ENCODE measurements at places on chromosomes 1 and 21. TPM values are rescaled to one million over a fixed set of nuclear protein-coding genes. Genes with fewer than 3 reads are reported as not detected.
A peak's percentile ranks its signal among the peaks of the same experiment; 100 is the strongest.

DNA sequence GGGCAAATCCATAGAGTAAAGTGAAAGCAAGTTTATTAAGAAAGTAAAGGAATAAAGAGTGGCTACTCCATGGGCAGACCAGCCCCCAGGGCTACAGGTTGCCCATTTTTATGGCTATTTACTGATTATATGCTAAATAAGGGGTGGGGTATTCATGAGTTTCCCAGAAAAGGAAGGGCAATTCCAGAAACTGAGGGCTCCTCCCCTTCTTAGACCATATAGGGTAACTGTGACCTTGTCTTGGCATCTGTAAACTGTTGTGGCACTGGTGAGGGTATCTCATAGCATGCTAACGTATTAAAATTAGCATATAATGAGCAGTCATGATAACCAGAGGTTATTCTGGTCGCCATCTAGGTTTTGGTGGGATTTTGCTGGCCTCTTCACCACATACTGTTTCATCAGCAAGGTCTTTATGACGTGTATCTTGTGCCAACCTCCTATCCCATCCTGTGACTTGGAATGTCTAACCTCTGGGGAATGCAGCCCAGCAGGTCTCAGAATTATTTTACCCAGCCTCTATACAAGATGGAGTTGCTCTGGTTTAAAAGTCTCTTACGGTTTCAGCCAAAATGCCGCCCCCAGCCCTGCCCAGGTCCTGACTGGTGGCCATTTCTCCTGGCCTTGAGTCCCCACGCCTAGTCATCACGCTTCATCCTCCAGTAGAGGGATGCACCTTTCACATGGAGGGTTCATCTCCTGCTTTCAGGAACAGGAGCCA lies 982 bp upstream of the TRIM17 start:
- DNase-seq = no peak

Gene BTG2
- 95.9 TPM for total RNA-seq

GRCh38 chr1:205772607-205773032 lies 2.7 kb downstream of the RAB29 start:
- DNase-seq = no peak

GRCh38 chr1:196954778-196955177 lies 11.2 kb downstream of the CFHR2 start:
- no peak for DNase-seq

DNA sequence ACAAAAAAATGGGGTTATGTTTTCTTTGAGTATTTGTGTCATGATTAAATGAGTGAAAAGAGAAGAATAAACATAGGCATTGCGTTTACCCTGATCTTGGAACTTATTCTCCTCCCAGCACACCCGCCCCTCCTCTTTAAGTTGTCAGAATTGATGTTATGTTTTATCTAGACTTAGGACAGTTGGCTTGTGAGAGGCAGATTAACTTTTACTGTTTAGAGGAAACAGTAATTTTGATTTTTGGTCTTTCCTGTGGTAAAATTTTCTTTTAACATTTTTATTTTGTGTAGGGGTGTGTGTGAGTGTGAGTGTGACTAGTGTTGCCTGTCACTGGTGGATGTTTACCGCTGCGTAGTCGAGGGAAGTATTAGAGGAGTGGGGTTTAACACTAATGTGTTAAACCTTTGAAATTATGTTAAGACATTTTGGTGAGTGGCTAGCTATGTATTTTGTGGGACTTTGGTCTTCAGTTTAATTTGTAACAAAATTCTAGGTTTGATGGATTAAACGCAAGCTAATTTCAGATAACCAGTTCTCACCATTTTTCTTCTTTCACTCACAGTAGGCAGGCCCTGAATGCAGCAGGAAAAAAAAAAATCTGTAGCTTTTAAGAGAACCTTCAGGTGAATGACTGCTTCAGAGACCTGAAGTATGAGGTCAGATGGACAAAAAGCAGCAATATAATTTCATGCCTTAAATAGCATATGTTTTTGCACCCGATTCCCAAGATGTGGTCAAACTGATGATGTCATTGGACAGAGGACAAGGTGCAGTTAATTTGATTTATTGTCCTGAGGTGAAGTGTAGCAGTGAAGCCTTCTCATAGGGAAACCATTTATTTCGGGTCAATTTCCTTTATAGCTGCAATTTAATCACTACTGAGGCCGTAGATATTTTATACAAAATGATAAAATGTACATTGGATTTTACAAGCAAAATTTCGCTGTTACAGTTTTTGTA lies 2.7 kb downstream of the POU2F1 start:
- no peak for DNase-seq

Gene MAGOH
- 45.3 TPM for total RNA-seq

DNA sequence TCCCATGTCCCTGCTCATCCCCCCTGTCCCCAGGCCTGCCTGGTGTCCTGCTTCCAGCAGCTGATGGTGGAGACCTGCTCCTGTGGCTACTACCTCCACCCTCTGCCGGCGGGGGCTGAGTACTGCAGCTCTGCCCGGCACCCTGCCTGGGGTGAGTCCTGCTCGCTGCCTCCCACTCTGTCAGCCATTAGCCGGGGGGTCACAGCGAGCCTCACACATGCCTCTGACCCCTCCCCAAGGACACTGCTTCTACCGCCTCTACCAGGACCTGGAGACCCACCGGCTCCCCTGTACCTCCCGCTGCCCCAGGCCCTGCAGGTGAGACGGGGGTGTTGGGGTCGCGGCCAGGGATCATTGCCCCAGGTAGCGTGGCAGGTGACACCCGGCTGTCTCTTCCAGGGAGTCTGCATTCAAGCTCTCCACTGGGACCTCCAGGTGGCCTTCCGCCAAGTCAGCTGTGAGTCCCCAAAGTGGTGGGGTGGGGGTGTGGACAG lies 10.0 kb downstream of the SCNN1D start:
- peak; percentile 31 for DNase-seq
